ENCODE measurements at places on chromosomes 3 and 15.

DNA sequence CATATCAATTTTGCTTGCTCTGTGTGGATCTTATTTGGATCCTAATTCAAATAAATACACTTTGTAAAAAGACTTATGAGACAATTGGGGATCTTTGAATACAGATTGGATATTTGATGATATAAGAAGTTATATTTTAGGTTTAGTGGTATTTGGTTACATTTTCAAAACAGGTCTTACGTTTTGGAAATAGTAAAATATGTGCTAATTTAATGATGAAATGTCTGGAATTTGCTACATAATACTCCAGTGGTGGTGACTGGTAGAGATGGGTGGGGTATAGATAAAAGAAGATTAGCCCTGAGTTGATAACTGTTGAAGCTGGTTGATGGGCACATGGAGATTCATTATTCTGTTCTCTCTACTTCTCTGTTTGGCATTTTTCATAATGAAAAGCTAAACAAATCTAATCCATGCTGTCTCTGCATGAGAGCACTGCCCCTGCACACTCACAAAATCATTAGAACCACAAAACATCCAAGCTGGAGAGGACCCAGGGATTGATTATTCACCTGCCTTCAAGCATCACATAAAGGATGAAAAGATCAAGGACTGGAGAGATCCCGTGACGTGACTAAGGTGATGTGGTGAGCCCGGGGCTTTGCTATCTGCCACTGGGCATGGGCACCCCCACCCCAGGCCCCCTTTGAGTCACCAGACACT lies 58.9 kb downstream of the TLE3 start:
- no peak for DNase-seq

DNA sequence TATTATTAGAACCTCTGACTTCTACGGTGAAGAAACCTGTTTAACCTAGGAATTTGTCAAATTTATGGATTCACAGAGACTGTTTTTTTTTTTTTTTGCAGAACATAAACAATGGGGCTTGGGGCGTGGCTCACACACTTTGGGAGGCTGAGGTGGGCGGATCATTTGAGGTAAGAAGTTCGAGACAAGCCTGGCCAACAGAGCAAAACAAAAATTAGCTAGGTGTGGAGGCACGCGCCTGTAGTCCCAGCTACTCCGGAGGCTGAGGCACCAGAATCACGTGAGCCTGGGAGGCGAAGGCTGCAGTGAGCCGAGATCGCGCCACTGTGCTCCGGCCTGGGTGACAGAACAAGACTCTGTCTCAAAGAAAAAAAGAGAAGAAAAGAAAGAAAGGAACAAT lies 3.0 kb downstream of the ZBTB11 start:
- DNase-seq, result no peak

DNA sequence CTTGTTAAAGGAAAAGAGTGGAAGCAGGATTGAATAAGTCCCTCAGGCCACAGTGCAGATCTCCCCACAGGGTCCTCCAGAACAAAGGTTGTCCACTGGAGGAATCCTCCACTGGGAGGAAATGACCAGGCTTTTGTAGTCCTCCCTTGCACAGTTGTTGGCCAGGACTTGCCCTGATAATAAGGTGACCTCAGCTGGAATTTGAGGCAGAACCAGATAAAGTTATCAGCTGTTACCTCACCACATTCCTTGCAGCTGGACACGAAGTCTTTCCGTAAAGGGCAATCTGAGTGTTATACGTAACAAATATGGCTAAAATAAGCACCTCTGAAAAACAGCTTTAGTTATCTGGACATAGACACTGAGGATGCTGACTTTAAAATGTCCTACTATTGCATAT lies 83.5 kb upstream of the NAALADL2 start:
- DNase-seq, result no peak

GRCh38 chr15:89379818-89380217 lies 45.2 kb upstream of the POLG start:
- DNase-seq, result no peak

- no peak for DNase-seq
Observed at GRCh38 chr15:73940061-73940981, 14.1 kb downstream of the LOXL1 start.

DNA sequence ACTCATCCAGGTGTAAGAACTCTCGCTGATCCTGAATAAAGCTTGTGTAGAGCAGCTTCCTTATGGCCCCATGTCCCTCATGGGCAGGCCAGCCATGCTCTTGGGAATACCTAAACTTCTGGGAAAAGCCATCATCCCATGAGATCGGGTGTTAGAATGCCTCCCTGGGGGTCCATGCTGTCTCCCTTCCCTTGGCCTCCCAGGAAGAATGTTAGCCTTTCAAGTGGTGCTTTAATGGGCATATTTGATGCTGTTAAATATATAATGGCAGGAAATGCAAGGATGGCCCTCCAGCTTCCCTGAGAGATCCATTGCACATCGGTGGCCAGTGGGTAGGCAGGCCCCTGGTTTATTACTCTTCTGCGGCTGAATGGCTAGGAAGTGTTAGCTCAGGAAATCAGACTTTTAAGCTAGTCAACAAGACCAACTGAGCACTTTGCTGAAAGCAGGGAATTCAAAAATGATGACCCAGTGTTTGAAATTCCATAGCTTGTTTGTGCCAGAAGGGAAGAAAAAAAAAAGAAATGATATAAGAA lies 60.5 kb upstream of the LRTM1 start:
- DNase-seq, result no peak
